ENCODE measurements at places on chromosomes 6 and 20.

GRCh38 chr6:44234101-44235025 lies 11.0 kb downstream of the SLC29A1 start:
- peak; percentile 67 for DNase-seq

DNA sequence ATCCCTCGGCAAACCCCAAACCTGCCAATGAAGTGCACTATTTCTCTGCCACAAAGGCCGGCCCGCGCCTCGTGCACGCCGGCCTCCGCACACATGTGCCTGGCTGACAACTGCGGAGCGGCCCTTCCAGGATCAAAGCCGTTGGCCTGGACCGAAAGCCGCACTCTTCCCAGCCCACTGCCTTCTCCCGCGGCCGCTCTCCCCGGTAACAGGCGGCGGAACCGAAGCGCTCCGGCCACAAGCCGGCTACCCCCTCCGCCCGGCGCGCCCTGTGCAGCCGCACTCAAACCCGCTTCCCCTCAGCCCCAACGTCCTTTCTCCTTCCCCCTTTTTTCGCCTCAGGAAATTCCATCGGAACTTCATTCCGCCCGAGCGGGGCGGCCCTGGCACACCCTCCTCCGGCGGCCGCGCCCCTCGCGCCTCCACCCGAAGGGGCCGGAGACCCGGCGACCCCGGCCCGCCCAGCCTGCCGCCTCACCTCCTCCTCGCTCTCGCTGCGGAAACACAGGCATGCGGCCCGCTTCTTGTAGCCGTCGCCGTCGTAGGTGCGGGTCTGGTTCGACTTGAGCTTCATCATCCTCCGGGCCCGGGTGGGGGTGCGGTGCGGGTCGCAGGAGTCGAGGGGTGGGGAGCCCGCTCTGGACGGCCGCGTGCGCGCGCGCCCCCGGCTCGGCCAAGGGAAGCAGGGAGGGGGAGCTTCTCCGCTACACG lies 528 bp downstream of the NUDT3 start:
- DNase-seq, result no peak

GRCh38 chr6:119128252-119128912 lies 49.9 kb upstream of the FAM184A start:
- no peak for DNase-seq

DNA sequence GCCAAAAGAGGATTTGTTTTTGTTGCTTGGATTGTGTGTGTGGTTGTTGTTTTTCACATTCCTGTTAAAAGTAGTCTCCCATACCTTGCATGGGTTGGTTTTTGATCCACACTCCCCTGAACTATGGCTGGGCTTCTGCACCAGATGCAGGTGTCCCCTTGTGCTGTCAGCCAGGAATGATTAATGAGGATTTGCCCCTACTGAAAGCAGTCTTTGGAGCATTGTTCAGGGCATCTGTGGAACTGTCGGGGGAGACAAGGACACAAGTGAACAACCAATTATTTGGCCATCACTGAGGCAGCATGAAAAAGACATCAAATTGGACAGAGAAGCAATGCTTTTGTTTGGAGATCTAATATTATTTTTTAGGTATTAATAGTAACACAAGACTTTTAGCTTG lies 373.2 kb upstream of the MMS22L start:
- peak; percentile 3 for DNase-seq

DNA sequence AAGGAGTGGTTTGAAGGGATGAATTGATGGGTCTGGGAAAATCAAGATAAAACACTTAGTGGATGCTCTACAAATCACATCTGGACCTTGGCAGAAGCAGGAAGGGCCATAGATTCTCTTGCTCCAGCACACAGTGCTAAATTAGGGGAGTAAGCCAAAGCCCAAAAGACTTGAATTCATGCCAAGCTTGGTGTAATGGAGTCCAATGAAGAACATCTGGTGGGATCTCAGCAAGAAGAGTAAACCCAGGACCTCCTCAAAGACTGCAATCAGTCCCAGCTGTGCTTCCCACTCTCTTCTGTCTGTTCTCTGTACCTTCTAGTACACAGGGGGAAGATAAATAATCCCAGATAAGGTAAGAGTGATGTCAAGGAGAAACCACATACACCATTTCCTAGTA lies 683.4 kb downstream of the RNF144B start:
- DNase-seq, result no peak

- no peak for DNase-seq
Observed at GRCh38 chr6:148835920-148836441, 89.2 kb downstream of the UST start.

Measured in NCI-H446 (cell line).